ENCODE measurements at places on chromosomes 16 and 17.

DNA sequence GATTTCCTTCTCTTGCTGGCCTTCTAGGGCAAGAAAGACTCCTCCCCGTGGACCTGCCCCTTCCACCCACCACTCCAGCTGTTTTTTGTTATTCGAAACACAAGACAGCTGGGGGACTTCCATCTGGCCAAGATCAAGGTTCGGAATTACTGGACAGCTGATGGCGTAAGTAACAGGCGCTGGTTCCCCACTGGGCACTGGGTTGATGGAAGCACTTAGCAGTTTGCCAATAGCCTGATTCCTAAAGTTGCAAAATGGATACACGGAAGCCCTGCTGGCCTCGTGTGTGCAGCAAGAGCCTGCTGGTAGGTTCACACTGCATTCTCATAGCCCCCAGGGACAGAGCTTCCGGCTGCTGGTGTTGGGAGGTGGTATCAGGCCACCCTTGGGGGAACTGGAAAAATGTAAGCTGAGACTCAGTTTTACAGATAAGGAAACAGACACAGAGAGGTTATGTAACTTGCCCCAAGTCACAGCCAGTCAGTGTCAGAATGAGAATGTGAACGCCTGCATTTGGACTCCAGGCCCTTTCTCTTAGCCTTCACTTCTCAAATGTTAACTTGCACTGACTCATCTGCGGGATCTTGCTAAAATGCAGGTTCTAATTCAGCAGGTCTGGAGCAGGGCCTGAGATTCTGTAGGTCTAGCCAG is 171.7 kb downstream of the KATNIP start:
- DNase-seq = peak; percentile 78

DNA sequence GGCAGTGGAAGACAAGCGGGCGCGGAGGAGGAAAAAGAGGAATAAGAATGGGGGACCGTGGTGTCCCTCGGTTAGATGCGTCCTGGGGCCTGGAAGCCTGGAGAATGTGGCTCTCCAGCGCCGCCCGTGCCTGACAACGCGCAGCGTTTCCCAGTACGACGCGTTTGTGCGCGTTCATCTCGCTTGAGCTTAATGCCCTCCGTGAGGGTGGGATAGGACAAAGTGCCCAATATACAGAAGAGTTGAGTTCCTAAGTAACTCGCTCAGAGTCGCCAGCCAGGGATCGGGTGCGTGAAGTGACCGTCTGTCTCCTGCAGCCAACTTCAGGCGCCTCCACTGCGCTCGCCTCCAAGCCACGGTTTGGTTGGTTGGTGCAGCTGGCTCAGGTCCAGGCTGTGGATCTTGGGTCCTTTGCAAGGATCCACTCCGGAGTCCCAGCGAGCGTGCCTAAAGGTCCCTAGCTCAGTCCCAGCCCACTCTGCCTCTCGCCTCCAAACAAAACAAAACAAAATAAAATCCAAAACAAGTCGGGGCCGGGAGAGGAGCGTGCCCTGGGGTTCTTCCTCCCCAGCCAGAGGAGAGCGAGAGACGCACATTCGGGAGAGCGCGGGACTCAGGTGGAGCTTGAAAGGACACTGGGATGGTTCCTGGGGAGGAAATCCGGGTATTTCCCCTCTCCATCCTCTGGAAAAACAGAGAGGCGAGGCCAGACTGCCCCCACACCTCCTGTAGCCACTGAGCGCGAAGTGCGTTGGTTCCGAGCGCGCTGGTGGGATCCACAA is 974 bp downstream of the GALR2 start:
- no peak for DNase-seq

GRCh38 chr16:2959206-2959605 is 4.9 kb upstream of the KREMEN2 start:
- DNase-seq = no peak

DNA sequence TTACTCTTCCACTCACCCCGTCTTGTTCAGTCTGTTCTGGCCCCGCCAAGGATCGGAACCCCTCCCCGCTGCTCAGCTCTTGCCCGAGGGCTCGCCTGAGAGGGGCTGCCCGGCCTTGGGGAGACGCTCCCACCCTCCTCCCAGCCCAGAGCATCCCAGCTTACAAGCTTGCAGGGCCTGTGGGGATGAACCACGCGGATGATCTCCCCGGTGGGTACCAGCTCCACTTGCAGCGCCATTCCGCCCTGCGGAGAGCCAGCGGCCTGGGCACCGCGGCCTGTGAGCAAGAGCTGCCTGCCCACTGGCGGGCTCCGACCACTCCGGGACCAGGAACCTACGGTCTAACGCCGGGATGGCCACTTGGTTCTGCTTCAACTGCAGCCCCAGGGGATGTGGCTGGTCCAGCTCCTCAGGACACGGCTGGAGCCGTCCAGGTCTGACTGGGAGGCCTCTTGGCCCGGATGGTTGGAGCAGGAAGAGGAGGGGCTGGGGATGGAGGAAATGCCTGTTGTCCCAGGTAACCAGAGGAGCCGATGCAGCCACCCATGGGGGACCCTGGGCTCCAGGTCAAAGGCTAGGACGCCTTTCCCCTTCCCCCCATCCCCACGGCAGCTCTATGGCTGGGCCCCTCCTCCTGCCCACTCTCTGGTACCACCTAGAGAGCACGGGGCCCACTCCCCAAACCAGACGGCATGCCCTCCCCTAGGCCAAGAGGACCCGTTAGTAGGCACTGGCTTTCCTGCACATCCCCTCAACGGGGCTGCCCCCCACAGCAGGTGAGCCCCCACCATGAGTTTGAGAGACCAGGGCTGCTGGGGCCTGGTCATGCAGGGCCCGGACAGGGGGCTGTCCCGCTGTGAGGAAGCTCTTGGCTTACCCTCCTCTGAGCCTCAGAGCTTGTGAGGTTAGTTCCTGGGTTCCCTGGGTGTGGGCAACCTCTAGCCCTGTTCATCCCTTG is at the start of gene MYO1C:
MYO1C (minus strand) TSS at position 438 of the 958 bp plus-strand sequence; CDS start at position 239, 199 bp downstream.
- DNase-seq = no peak

GRCh38 chr17:72407336-72407909 is 286.6 kb downstream of the SOX9 start:
- DNase-seq = peak; percentile 99

Data from IMR-90 (cell line).